ENCODE measurements at places on chromosomes 4 and X.

DNA sequence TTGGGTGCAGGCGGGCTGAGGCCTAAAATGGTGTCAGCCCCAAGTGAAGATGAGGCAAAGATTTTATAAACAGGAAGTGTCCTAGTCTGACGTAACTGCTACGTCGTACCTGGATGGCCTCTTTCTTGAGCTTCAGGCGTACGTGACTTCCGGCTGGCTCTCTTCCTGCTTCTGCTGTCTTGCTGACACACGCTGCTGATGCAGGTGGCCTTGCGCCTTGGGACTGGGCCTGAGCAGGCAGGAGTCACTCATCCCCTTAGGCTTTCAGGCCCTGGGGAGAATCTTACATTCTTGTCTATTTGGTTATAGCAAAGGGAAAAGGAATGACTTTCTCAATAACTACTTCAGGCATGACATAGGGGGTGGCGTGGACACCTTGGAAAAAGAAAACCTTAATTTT is 20.1 kb upstream of the ABRAXAS1 start:
- no peak overlapping the region for H3K4me3 ChIP-seq
- no peak for DNase-seq
- peaks cover 8% of the 10 kb centered on the region for H3K4me1 ChIP-seq
- no peak overlapping the region for H3K27ac ChIP-seq

DNA sequence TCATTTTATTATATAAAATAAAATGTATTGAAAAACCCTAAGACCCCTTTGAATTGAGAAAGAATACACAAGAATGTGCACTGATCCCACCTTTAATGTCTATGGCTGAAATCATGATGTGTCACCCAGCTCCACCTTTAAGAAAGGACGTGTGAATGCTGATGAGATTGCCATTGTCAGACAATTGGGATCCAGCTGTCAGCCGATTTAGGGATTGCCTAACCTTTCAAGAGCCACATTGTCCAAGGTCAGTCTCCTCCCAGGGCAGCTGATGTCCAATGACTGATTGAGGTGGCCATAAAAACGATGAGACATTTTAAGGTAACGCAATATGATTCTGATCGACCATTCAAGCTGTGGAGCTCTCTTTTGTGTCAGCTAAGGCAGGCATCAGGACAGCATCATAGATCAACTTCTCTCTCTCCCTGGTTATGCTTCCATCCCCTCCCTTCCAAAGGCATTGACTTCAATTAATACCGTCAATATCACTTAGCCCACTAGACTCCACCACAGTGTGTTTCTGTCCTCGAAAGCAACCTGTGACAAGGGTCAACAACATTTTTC is 1676.4 kb downstream of the PCDH7 start:
- H3K27me3 ChIP-seq, result no peaks in the 10 kb centered on the region
- no peak for DNase-seq
- no peaks in the 10 kb centered on the region for H3K4me1 ChIP-seq
- no peak overlapping the region for H3K27ac ChIP-seq
- no peak overlapping the region for H3K4me3 ChIP-seq

- H3K4me1 ChIP-seq, result no peaks in the 10 kb centered on the region
- no peak for DNase-seq
- no peak overlapping the region for H3K27ac ChIP-seq
- no peaks in the 10 kb centered on the region for H3K27me3 ChIP-seq
Observed at GRCh38 chrX:78708262-78708661, 39.3 kb upstream of the LPAR4 start.

DNA sequence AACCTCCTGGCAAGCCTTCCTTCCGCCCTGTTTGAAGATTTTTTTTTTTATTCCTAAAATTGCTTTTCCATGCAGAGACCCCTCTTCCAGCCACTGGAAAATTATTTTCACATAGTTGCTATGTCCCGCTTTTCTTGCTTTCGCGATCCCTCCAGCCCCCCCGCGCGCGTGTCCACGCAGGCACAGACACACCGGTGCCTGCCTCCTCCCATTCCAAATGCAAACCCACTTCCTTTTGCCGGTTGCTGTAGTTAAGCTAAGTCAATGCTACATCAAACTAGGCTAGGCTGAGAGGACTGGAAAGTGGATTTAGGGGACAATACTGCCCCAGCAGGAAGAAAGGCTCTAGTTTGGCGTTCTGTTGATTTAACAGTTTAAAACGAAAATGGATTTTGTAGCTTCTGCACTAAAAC is 111.0 kb downstream of the DHX15 start:
- peak; percentile 9 for DNase-seq
- H3K4me1 ChIP-seq, result peaks cover 23% of the 10 kb centered on the region
- H3K36me3 ChIP-seq, result no peaks in the 10 kb centered on the region
- peaks cover 46% of the 10 kb centered on the region for H3K27me3 ChIP-seq
- H3K4me3 ChIP-seq, result peak overlapping the region; percentile 79

DNA sequence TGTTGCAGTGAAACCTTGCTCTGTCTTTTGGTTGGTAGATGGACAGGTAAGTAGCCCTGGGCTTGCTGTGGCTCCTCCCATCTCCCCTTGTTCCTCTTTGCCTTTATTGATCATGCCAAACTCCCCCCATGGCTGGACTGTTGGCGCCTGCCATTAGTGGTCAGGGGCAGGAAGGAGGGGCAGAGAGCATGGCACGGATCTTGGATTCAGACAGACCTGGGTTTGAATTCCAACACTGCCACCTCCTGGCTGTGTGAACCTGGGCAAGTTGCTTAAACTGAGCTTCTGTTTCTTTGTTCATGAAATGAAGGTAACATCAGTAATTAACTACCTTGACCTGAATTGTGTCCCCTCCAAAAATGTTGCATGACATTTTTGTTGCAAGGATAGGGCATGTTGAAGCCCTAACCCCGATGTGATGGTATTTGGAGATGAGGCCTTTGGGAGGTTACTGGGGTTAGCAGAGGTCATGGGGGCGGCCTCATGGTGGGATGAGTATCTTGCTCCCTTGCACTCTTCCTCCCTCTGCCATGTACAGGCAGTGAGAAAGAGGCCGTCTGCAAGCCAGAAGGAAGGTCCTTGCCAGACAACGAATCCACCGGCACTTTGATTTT is 6.0 kb downstream of the SLC2A9 start:
- no peaks in the 10 kb centered on the region for H3K36me3 ChIP-seq
- no peak overlapping the region for H3K4me3 ChIP-seq
- no peak overlapping the region for H3K27ac ChIP-seq

DNA sequence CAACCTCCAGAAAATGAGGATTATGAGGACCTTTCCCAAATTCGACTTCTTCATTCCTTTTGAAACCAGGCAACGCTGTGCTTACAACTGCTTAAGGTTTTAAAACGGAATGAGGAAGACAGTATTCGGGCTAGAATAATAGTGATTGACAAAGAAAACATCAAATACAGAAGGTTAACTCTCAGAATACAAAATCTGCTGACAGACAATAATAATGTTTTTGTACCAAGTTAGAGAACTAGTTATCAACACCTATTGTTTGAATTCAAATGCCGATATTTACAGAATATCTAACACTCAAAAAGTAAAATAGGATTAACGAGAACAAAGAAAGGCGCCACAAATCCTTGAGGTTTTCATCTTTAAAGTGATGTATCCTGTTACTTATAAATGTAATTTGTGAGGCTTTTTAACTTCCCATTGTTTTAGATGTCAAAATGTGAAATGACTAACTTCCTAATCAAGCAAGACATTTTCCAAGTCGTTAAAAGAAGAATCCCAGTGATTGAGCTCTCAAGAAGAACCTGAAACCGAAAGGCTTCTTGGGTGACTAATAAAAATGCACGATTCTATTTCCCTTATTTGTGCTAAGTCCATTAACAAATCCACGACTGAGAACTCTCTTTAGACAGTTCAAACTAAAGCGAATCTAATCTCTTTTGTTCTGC is 118.3 kb downstream of the SORBS2 start:
- H3K36me3 ChIP-seq, result no peaks in the 10 kb centered on the region
- peaks cover 10% of the 10 kb centered on the region for H3K27me3 ChIP-seq
- H3K4me1 ChIP-seq, result no peaks in the 10 kb centered on the region
- H3K4me3 ChIP-seq, result no peak overlapping the region
- DNase-seq, result no peak
- H3K27ac ChIP-seq, result no peak overlapping the region

- DNase-seq, result no peak
- H3K27ac ChIP-seq, result no peak overlapping the region
Observed at GRCh38 chrX:103831342-103831802, 685 bp downstream of the RAB9B start.

All from activated CD4-positive, alpha-beta memory T cell treated with anti-CD3 and anti-CD28 coated beads for 36 hours (primary cell).